ENCODE measurements at places on chromosomes 1 and 21. TPM values are rescaled to one million over a fixed set of nuclear protein-coding genes. Genes with fewer than 3 reads are reported as not detected.

Gene SPATA45
- total RNA-seq: not detected

Gene B3GALT2
- total RNA-seq: 77.2 TPM

Gene NPHS2
- not detected for total RNA-seq

Gene CACNA1S
- total RNA-seq: not detected

Gene NTMT2
- total RNA-seq: 5.7 TPM

Gene KCNE1
- total RNA-seq: 4.8 TPM

Gene TP53BP2
- 19.0 TPM for total RNA-seq

All from left ventricle myocardium inferior (tissue), 1 donor.